ENCODE measurements at places on chromosomes 16 and 17. TPM values are rescaled to one million over a fixed set of nuclear protein-coding genes. Genes with fewer than 3 reads are reported as not detected.

The LRRC37A gene
- total RNA-seq = 6.8 TPM

The SUZ12 gene
- total RNA-seq = 38.3 TPM

The ABCC3 gene
- total RNA-seq = 2.3 TPM

The MT1B gene
- not detected for total RNA-seq

The WWOX gene
- 43.2 TPM for total RNA-seq

The OR1F1 gene
- not detected for total RNA-seq

The GNAO1 gene
- total RNA-seq = 14.6 TPM

The SLC5A10 gene
- total RNA-seq = not detected

The NRN1L gene
- not detected for total RNA-seq

The FBXW10B gene
- 0.69 TPM for total RNA-seq

The SDR42E1 gene
- 0.02 TPM for total RNA-seq

The KRT28 gene
- total RNA-seq = not detected

The RILP gene
- 1.5 TPM for total RNA-seq

The ACBD4 gene
- total RNA-seq = 14.1 TPM

The NME3 gene
- total RNA-seq = 35.3 TPM

The KRT33A gene
- total RNA-seq = not detected

The SLFN12L gene
- total RNA-seq = not detected

The KCNH6 gene
- total RNA-seq = 13.2 TPM

The ENO3 gene
- 23.4 TPM for total RNA-seq

The NSRP1 gene
- total RNA-seq = 29.0 TPM

The CLEC18A gene
- 4.1 TPM for total RNA-seq

The ALDH3A1 gene
- 1.0 TPM for total RNA-seq

The SLC52A1 gene
- not detected for total RNA-seq

The FAM234A gene
- total RNA-seq = 129 TPM

The P2RX1 gene
- total RNA-seq = 0.60 TPM

The WFIKKN1 gene
- total RNA-seq = 42.8 TPM

The ADAP2 gene
- total RNA-seq = 2.3 TPM

The USP43 gene
- 9.7 TPM for total RNA-seq

The SPAG7 gene
- 71.4 TPM for total RNA-seq

The DPEP2 gene
- not detected for total RNA-seq

The SCNN1B gene
- total RNA-seq = not detected

The ZP2 gene
- not detected for total RNA-seq

The WFDC1 gene
- 0.24 TPM for total RNA-seq

The ARHGAP27 gene
- 12.7 TPM for total RNA-seq

The CFAP119 gene
- total RNA-seq = 22.2 TPM

The BCO1 gene
- 2.2 TPM for total RNA-seq

The CYBC1 gene
- 109 TPM for total RNA-seq

The NPIPA8 gene
- total RNA-seq = 0.34 TPM

The SULT1A1 gene
- 20.9 TPM for total RNA-seq

The CBX8 gene
- total RNA-seq = 23.1 TPM

The CES3 gene
- 2.7 TPM for total RNA-seq

The C16orf92 gene
- not detected for total RNA-seq

The IQCK gene
- 31.5 TPM for total RNA-seq

The CCDC92B gene
- 0.87 TPM for total RNA-seq

The ACACA gene
- total RNA-seq = 111 TPM

The SPATA32 gene
- total RNA-seq = 0.24 TPM

The KRT25 gene
- total RNA-seq = not detected

The PRPF8 gene
- 378 TPM for total RNA-seq

The DHRS7C gene
- not detected for total RNA-seq

The LGALS9B gene
- total RNA-seq = not detected

The DNAI2 gene
- not detected for total RNA-seq

The ZFP3 gene
- total RNA-seq = 1.3 TPM

The CA10 gene
- 0.53 TPM for total RNA-seq

The SNAI3 gene
- total RNA-seq = 1.2 TPM

The MYH2 gene
- not detected for total RNA-seq

The ACSM2A gene
- not detected for total RNA-seq

The RCVRN gene
- total RNA-seq = not detected

The CDH11 gene
- total RNA-seq = 6.0 TPM

The SLC16A13 gene
- 19.6 TPM for total RNA-seq
